ENCODE measurements at places on chromosomes 4 and X.

DNA sequence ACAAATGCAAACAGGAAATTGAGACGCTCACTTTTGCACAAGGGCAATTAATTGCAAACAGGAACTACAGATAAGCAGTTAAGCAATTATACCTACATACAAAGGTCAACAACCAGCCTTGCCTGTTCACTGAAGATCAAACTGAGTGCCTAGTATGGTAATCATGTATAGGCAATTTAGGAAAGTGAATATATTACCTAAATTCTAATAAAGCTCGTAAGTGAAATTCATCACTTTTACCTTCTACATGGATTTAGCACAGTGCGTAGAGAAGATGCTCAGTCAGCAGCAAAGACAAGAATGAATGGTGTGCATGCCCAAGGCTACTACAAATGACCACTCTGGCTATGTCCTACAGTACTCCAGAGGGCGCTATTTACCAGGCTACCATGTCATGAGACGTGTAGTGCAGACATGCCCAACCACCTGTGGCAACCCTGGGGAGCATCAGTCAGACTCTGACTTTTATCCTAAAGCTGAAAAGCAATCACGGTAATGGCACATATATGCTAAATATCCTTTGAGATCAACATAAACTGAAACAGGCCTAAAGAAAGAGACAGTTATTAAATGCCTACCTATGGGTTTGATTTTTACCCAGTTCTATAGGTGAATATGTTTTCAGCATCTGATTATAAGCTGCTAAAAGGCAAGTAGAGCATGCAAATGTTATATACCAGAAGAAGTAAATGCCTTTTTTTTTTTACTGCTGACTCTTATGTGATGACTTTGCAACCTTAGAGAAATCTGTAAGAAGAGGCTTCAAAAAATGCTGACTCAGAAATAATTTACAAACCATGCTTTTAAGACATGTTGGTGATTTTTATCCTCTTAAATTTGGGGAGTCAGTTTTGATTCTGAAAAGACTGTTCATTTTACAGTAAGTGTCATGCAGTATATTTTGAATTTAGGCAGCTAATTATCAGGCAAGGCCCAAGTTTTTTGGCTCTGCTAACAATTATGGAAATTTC is 178.0 kb downstream of the PPP3CA start:
- DNase-seq, result peak; percentile 56

DNA sequence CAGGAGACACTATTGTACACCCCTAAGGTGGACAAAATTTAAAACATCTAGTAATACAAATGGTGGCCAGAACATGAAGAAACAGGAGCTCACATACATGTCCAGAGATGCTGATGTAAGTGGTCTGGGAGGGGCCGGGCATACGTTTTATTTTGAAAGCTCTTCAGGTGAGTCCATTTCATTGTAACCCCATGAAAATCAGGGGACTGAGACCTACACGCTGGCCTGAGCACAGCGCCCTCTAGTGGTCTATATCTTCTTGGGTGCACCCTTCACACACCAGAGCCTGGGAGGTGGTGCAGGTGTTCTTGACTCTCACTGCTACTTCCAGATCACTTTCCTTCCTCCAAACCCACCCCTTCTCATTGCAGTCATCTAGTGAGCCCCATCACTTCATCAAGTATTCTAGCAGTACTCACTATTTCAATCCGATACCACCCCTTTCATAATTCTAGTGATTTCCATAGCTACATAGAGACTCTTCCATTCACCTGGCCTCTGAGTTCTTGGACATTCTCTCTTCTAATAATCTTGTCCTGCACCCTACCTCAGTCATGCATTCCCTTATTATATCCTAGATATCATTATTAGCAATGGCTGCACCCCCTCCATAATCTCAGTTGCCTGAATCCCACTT is 4.3 kb upstream of the TLR6 start:
- DNase-seq, result peak; percentile 50

DNA sequence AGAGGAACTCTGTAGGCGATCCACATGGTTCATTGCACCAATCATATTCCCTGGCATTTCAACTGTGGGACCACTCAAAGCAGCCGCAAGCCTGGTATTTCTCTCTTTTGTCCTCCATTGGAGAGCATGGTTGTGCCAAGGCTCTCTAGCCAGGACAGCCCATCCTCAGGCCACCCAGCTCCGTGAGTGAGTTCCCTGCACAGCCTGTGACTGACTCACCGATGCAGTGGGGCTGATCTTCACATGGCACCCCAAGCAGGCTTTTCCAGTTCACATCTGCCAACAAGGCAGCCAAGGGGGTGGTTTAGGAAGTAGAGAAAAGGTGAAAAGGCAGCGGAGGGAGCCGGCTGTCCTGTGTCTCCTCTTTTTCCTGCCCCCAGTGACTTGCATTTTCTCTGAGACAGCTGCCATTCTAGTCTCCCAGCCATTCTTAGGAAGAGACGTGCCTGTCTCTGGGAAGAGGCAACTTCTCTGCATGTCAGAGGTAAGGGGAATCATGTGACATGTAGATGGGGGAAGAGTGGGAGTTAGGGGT is 69.2 kb downstream of the MID1IP1 start:
- no peak for DNase-seq

DNA sequence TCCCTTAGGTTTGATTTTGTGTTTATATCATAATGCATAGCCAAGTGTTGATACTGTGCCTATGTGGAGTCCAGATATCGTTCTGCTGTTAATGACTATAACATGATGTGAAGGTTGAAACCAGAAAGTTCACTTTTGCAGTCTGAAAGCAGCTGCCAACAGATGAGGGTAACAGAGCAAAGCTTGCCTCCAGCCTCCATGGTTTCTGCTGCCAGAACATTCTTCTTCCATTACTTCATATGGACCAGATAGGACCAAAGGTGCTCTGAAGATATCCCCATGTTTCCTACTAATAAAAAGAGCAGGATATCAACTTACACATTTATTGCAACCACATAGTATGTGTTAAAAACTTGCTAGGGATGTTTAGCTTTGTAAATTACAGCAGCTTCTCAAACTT is 394.1 kb downstream of the SPRY1 start:
- no peak for DNase-seq

DNA sequence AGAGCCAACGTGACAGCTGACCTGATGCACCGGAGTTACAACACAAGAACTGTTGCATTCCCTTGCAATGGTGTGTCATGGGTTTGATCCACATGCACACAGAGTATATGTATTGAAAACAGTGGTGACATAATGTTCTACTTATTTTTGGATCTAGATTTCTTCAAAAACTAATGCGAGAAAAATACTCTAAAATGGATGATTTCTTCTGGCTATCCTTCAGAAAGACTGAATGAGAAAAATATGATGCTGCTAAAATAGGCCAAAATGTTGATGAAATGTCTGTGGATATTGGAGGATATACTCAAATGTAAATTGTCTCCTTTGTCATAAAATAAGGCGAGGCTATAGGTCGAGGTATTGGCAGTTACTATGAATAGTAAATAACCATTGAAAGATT is 30.4 kb downstream of the LIMCH1 start:
- no peak for DNase-seq

DNA sequence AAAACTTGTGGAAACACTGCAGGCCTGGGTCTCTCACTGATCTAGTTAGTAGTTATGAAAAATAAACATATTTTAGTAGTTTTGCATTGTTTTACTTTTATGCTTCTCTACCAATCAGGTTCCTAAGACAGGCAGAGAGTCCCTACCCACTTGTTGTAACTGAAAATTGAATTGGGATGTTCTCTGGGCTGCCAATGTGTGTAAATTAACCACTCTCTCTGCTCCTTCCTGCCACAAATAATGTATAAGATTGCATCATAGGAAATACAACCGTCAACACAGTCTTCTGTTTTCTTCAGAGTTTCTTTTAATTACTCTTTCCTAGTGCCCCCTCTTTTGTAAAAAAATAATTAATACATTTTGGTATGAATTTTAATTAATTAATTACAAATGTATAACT is 677.3 kb downstream of the FSTL5 start:
- no peak for DNase-seq

DNA sequence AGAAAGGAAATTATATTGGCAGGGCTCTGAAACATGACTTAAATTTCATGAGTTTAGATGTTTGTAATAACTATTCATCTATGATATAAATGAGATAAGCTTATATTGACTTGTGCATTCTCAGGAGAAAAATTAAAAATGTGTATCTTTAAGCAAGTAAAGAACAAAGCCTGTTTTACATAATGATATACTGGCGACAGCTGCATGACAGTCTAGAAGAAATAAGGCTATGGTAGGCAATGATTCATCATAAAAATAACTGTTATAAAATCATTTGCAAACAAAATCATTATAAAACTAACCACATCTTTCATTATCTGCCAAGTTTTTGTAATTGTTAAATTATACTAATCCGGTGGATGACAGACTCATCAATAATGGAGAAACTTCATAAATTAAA is 188.1 kb downstream of the ADAM29 start:
- no peak for DNase-seq

GRCh38 chr4:89469930-89470375 is 162.4 kb upstream of the GPRIN3 start:
- peak; percentile 44 for DNase-seq

GRCh38 chrX:153928846-153929245 is 2.8 kb upstream of the ARHGAP4 start:
- DNase-seq, result no peak

DNA sequence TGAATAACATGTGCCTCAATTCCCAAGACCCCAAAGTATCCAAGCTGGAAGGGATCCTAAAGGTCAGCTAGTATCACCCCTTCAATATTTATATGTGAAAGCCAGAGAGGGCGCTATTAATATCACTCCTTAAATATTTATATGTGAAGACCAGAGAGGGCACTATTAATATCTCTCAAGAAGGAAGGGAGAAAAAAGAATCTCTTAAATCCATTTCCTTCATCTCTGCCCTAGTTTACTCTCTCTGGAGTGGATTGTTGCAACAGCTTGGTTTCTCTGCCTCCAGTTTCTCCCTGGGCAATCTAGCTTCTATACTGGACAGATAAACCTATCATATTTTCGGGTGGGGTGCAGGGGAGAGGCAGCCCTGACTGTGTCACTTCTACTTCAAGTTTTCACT is 31.6 kb upstream of the MSN start:
- DNase-seq, result no peak

- no peak for DNase-seq
These were observed 10.4 kb downstream of the CCSER1 start for GRCh38 chr4:90137555-90137954.

DNA sequence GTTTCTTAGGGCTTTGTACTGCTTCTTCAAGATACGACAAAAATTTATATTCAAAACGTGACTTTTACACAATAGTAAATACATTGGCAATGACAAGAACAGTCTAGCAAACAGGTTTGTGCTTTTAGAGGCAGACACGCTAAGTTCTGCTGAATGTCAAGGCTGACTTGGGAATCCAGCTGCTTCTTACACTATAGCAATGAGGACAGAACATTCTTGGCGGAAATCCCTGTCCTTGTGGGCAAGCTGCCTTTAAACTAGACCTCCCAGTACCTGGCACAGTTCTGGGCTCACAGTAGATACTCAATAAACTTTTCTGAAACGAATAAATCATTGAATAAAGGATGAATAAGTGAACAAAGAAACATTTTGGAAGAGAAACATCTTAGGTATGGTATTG is 148.2 kb downstream of the RASL11B start:
- DNase-seq, result no peak

- no peak for DNase-seq
These were observed 42.4 kb downstream of the NAT8L start for GRCh38 chr4:2101346-2102044.

- DNase-seq, result no peak
These were observed 154.5 kb upstream of the QRFPR start for GRCh38 chr4:121535351-121535750.

DNA sequence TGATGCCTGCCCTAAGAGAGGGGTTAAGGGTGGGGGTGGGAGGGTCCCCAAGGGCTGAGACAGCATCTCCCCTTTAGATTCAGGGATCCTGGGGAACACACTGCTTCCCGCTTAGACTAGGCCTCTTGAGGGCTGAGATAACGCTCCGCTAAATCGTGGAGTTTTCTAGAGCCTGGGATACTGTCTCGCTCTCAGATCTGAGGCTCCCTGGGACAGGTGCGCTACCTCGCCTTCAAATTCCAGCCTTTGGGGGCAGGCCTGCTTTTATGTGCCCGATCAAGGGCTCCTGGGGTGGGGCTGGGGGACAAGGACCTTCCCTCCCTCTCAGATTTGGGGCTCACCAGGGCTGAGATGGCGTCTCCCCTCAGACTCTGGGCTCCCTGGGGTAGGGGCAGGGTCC is 440 bp upstream of the ARHGAP36 start:
- no peak for DNase-seq

DNA sequence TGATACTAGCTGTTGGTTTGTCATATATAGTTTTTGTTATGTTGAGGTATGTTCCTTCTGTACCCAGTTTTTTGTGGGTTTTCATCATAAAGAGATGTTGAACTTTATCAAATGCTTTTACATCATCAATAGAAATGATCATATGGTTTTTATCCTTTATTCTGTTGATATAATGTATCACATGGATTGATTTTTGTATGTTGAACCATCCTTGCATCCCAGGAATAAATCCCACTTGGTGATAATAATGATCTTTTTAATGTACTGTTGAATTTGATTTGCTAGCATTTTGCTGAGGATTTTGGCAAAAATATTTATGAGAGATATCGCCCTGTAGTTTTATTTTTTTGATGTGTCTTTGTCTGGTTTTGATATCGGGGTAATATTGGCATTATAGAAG is 22.5 kb upstream of the NAA11 start:
- DNase-seq, result no peak

DNA sequence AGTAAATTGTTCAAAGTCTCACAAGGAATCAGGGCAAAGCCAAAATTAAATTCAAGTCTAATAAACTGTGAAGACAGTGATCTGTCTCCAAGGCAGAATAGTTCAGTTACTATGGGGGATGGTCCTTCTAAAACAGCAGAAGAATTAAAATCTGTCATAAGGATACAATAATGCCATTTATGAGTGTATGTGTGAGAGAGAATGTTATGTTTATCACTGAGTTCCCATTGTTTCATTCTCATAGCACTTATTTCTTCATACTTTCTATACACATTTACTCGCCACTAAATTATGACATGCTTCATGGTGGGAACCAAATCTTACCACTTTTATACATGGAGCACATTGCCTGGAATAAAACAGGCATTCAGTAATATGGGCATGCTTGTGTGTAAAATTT is 102.5 kb downstream of the AMMECR1 start:
- no peak for DNase-seq

GRCh38 chr4:111399623-111400022 is 745.6 kb upstream of the FAM241A start:
- no peak for DNase-seq

GRCh38 chr4:41211951-41212615 is 2.3 kb downstream of the APBB2 start:
- DNase-seq, result no peak

- DNase-seq, result no peak
These were observed 2.4 kb upstream of the PTCHD1 start for GRCh38 chrX:23332101-23332887.

DNA sequence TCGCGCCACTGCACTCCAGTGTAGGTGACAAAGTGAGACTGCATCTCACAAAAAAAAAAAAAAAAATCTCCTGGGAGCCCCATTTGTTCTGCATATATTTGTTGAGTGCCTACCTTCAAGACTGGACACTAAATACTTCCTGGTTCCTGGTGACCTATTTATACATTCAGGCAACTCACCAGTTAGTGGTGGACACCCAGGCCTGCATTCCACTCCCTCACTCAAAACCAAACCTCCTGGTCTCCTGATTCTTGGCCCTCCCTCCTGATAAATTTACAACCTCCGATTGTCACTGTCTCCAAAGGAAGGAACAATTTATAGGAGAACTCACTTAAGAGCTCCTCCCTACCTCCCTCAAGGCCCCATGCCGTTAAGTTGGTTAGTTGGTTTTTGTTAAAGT is 3.1 kb downstream of the SYAP1 start:
- DNase-seq, result no peak
